Spinal cord (tissue), 10 donors: ENCODE measurements at places on chromosomes 16 and 17. TPM values are rescaled to one million over a fixed set of nuclear protein-coding genes. Genes with fewer than 3 reads are reported as not detected.

Gene KRTAP17-1
- total RNA-seq: not detected

GRCh38 chr16:69106491-69107315 lies 1.2 kb downstream of the HAS3 start:
- peak; percentile 43 for DNase-seq

DNA sequence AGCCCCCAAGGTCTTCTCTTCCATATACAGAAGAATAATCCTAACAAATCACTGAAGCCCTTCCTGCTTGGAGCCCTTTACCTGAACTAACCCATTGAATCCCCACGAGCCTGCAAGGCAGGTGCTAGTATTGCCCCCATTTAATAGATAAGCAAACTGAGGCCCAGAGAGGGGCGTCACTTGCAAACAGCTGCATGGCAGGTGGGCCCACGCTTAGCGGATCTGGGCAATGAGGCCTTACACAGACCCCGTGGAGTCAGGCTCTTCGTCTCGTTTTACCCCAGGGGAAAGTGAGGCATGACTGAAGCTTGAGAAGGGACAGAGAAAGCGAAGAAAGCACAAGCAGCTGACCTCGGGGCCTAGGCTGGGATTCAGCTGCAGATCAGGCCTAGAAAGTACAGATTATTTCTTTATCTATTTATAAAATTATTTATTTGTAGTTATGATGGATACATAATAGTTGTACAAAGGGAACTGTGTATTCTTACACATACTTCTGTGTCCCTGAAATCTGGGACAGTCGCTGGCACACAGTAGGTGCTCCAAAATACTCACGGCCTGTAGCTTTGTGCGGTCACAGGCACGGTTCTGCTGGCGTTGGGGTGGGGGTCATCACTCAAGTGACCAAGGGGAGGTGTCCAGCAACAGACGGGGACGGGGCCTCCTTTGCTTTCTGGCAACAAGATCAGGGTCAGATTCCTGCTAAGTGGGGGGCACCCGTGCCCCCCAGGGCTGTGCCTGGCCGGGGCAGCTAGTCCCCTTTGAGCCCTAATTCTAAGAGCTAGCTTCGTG lies 223.2 kb upstream of the GSE1 start:
- no peak for DNase-seq

DNA sequence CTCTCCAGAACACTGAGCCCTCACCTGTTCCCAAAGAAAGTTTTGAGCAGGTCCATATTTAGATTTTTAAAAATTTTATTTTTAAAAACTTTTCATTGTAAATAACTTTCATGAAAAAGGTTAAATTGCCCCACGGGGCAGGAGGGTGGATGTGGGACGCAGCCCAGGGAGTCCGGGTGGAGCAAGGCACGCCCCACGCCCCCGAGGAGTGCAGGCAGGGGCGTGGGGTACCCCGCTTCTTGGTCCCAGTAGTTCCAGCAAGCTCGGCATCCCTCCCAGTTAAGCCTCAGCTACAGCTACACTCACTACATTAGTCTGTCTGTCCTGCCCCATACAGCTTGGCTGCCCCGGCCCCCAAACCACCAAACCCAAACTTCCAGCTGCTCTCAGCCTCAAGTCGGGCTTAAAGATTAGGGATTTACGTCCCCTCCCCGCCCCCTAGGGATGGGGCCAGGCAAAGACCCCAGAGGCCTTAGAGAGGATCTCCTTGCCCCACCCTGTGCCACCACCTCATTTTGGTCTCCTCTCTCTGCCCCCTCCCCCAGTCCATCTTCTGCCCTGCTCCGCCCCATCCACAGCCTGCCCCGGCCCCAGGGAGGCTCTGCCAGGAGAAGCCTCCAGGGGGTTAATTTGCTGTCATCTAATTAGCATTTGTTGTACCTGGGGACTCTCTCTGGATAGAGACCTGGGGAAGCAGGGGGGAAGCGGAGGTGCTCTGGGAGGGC lies 4.6 kb downstream of the FOXJ1 start:
- DNase-seq: no peak

Gene CACNG1
- total RNA-seq: 0.20 TPM

GRCh38 chr17:46063241-46063640 lies 64.2 kb downstream of the STH start:
- no peak for DNase-seq
